Ureter (tissue), 1 donor: ENCODE measurements at places on chromosomes 1 and 21. TPM values are rescaled to one million over a fixed set of nuclear protein-coding genes. Genes with fewer than 3 reads are reported as not detected.

Gene EXTL1
- total RNA-seq = 0.23 TPM

GRCh38 chr1:54220004-54220811, 20.2 kb downstream of the MRPL37 start:
- DNase-seq = no peak

DNA sequence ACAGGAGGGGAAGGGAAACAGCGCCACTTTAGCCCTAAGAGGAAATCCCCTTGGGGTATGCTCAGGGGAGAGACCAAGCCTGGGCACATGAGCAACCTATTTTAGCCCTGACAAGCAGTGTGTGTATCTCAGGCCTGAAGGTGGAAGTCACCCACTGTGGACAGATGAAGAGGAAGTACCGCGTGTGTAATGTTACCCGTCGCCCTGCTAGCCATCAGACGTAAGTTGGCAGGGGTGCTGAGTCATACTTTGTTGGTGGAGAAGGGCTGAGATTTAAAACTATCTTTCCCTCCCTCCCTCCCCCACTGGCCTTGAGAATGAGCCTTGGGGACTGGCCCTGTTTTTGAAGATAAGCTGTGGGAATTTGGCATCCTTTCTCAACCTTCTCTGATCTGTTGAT, 11.2 kb downstream of the AGO1 start:
- DNase-seq = no peak

Gene LCE2B
- total RNA-seq = not detected

GRCh38 chr1:208071435-208072031, 160.6 kb upstream of the CD34 start:
- no peak for DNase-seq

DNA sequence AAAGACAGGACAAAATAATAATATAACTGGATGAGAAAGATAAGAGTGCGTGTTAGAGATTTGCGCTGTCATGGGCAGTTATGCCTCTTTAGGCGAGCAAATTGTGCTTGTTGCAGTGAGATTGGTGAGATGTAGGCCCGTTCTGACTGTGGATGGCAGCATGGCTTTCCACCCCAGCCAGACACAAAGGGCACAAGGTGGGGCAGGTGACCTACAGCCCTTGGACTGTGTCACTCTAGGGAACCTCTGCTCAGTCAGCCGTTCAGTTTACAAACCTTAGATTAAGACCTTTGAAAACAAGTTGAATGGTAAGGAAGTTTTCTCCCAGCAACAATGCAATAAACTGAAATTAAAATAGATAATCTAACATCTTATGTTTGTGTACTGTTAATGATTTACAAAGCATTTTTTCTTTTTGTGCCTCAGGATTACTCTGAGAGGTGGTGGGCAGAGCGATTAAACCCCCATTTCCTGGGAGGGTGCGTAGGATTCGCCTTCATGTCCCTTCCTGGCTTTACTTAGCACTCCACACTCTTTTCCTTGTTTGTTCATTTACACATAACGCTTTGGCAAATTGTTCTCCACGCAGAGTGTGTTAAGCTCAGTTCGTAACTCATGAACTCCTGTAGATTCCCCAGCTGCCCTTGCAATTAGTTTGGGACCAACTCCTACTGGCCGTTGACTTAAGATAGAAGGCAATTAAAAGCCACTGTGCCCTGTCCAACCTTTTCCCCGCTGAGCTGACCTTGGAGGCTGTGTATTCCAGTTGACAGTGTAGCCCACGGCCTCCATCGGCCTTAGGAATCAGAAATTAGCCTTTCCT, 58.1 kb upstream of the IGSF5 start:
- DNase-seq = peak; percentile 28

DNA sequence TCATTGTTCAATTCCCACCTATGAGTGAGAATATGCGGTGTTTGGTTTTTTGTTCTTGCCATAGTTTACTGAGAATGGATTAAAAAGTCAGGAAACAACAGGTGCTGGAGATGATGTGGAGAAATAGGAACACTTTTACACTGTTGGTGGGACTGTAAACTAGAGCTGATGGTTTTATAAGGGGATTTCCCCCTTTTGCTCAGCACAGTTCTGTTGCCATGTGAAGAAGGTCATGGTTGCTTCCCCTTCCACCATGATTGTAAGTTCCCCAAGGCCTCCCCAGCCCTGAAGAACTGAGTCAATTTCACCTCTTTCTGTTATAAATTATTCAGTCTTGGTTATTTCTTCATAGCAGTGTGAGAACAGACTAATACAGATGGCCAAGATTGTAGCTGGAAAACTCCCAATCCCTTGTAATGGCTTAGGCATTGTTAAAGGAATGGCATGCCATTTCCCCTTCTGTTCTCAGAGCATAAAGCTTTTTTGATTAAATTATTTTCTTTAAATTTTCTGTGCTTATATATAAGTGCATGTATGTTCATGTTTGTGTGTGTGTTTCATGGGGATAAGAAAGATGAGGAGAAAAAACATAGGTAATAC, 144.8 kb downstream of the BACH1 start:
- DNase-seq = no peak

Gene CASQ2
- total RNA-seq = 18.7 TPM

Gene HORMAD1
- 0.21 TPM for total RNA-seq

GRCh38 chr1:94384485-94385265, 33.5 kb upstream of the ABCD3 start:
- DNase-seq = no peak
